ENCODE measurements at places on chromosomes 12 and 14.

- DNase-seq = no peak
Observed at GRCh38 chr14:55749201-55749812, 169.3 kb downstream of the KTN1 start.

DNA sequence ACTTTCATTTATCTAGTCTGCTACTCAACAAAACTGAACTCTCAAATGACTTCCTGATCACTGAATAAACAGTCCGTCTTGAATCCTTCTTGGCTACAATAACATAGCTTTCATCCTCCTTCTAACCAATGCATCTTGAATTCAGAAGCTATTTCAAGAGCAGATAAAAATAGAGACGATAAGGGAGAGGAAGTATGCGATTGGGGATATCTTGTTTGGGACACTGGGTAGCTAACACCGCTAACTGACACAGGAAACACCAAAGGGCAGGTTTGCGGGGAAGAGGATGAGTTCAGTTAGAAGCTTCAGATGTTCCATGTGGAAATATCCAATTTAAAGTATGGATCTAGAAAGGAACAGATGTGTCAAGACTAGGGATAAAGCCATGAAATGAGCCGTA lies 102.5 kb downstream of the SLC41A2 start:
- DNase-seq = no peak

DNA sequence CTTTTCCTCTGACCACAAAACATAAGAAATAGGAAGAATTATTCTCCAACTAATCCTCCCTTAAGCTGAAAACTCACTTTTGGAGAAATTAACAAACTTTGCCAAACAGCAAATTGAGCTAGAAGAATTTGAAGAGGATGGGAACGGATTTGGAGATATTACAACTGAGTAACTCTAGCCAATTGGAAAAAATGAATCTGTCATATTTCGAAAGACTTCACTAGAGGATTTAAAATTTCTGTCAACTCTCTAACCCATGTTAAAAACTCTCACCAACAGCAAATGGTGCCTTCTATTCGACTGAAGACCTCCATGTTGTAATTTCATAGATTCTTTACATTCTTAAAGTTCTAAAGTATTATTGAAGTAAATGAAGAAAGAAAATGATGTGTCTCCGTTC lies 414.2 kb downstream of the RMST start:
- no peak for DNase-seq

- no peak for DNase-seq
Observed at GRCh38 chr12:48422060-48422459, 50.3 kb upstream of the ANP32D start.

GRCh38 chr12:68198507-68199086 lies 27.0 kb downstream of the IL26 start:
- DNase-seq = no peak

GRCh38 chr12:82407481-82407880 lies 49.2 kb downstream of the METTL25 start:
- no peak for DNase-seq

GRCh38 chr12:100584256-100584655 lies 10.8 kb downstream of the GAS2L3 start:
- DNase-seq = no peak

DNA sequence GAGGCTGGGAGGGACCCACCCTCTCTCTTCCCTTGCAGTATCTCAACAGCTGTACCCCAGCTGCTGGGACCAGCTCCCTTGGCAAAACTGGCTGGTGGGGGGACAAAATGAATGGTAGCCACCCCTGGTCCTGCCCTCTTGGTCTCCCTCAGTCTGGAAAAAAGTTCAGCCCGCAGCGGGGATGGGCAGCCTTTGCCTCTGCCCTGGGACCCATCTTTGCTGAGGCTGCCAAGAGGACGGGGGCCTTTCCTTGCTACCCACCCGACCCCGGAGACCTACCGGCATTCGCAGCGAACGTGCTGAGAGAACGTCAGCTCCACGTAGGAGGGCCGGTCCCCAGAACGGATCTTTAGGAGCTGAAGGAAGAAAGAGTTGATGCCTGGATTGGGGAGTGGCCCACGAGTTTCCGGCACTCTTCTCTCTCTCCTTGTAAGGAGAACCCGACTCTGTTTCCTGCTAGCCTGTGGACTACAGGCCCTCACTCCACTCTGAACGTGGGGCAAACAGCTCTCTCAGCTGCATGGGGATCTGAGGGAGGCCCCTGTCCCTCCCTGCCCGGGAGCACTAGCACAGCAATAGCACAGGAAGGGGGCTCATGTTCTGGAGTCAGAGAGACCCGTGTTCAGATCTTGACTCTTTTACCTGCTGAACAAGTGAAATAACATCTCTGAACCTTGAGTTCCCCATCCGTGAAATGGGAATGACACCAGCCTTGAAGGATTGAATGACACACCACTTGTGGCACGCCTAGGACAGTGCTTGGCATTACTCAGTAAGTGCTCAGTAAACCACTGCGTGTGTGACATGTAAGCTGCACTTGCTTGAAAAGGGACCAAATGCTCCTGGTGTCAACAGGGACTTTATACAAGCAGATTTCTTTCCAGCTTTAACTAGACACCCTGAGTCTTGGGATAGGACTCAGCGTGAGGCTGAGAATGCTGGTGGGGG lies 6.9 kb downstream of the PGF start:
- no peak for DNase-seq

DNA sequence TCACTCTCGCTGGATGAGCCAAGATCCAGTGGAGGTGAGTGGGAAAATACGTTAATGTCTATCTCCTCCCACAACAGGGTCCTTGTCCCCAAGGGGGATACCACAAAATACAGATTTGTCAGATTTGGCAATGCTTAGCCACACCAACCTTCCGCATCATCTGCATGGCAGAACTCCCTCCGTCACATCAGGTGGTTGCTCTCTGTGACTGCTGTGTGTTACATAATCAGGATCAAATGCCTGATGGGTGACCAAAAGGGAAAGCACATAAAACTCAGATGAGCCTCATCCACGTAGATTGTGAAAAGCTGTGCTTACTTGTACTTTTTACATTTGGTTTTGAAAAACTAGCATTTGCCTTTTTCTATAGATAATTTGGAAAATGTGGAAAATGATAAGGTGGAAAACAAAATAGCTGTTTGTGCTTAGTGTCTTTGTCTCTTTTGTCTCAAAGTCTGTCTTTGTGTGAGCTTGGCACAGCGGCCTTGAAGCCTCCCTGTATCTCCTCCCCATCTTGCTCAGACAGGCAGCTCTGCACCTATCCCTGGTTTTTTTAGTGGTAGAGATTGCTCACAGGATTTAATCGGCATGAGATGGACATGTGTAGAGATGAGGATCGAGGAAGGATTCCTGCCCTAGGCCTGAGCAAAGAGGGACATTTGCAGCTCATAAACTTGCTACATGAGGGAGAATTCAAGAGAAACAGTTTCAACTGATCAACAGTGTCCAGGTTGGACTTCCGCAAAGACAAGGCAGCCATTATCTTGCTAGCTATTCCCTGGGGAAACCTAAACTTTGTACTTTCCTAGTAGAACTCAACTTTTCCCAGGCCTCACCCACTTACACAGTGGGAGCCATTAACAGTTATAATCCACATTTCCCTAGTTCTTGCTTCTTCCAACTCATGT lies 3.6 kb upstream of the FGF6 start:
- DNase-seq = no peak

GRCh38 chr12:57852200-57852599 lies 5.7 kb upstream of the CTDSP2 start:
- DNase-seq = no peak

- peak; percentile 46 for DNase-seq
Observed at GRCh38 chr12:51421266-51421884, 3.3 kb upstream of the SLC4A8 start.

- peak; percentile 17 for DNase-seq
Observed at GRCh38 chr12:91216871-91217270, 34.3 kb upstream of the DCN start.

DNA sequence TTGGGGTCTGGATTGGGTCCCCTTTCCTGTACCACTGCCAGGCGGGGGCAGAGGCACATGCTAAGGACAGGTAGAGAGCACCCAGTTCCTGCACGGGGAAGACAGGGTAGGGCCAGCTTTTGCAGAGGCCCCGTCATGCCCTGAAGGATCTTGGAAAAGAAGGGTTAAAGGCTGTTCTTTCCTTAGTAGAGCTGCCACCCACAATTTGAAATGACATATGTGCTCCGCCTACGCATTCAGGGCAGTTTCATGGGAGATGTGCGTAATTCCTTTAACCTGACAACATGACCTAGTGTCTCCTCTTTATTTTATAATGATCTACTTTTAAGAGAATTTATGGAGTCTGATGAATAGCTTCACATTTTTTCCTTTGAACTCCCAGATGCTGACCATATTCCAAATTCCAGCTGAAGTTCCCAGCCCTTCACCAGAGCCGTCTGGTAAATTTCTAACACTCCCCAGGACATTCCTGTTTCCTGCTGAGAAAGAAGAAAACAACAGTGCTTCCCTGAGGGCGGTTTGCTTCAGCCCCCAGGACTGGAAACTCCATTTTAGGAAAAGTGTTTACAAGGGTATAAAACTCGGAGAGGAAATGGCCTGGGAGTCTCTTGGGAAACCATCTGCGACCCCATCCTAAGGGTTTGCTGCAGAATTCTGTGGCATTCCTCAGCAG lies 58.9 kb upstream of the PLEKHG3 start:
- DNase-seq = peak; percentile 41

- no peak for DNase-seq
Observed at GRCh38 chr12:2051700-2052621, 826 bp upstream of the CACNA1C start.

- no peak for DNase-seq
Observed at GRCh38 chr12:13230500-13230899, 34.0 kb downstream of the EMP1 start.

- DNase-seq = no peak
Observed at GRCh38 chr12:61871485-61871810, 388.8 kb upstream of the USP15 start.

GRCh38 chr12:7729746-7730145 lies 17.4 kb downstream of the CLEC4C start:
- no peak for DNase-seq

DNA sequence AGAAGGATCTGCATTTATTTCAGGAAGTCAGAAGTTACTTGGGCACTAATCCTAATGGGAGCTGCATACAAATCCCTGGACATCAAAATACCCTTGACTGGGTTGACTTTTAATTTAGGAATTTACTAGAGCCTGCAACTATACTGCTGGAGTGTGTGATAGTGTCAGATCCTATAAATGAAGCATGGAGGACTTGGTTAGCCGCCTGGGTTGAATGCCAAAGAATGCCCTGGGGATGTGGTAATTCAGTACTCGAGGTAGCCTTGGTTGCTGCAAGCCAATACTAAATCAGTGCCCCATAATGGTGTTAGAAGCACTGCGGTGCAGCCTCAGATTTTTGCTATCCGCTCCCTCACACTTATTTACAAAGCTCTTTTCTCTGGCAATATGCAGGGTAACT lies 184.9 kb downstream of the CAPZA3 start:
- no peak for DNase-seq
